ENCODE measurements at places on chromosomes 13 and 19. TPM values are rescaled to one million over a fixed set of nuclear protein-coding genes. Genes with fewer than 3 reads are reported as not detected.

The MBD3L4 gene
- total RNA-seq, result not detected

The SMIM24 gene
- total RNA-seq, result not detected

The CEACAM3 gene
- total RNA-seq, result not detected

The UNC13A gene
- under 0.01 TPM for total RNA-seq

The PDX1 gene
- not detected for total RNA-seq

The CKAP2 gene
- total RNA-seq, result 16.5 TPM

The DAND5 gene
- total RNA-seq, result 0.34 TPM

The IFNL1 gene
- total RNA-seq, result not detected

The CEACAM5 gene
- not detected for total RNA-seq

The TDRD12 gene
- 0.17 TPM for total RNA-seq

All from dermis lymphatic vessel endothelial cell (primary cell).